ENCODE measurements at places on chromosomes 1 and 21.

DNA sequence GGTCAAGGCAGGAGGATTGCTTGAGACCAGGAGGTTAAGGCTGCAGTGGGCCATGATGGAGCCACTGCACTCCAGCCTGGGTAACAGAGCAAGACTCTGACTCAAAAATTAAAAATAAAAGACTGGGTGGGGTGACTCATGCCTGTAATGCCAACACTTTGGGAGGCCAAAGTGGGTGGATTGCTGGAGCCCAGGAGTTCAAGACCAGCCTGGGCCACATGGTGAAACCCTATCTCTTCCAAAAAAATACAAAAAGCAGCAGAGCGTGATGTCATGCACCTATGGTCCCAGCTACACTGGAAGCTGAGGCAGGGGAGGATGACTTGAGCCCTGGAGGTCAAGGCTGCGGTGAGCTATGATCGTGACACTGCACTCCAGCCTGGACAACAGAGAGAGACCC, 44.4 kb upstream of the COX20 start:
- no peak for DNase-seq

DNA sequence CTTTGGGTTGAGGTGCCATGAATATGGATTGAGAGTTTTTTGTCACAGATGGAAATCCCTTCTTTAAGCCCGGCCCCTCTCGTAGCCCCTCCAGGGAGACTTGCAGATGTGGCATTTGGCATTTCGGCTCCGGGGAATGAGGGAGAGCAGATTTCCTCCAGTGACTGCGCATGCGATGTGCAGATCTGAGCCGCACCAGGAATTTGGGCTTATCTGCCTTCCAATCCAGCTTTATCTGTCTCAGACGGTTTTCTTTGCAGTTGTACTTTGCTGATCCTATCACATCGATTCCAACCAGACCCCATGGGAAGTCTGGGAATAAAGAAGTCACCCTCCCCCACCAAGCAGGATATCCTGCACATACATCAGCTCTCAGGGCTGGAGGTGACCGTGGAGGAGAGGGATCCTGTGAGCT, 11.7 kb downstream of the KIF26B start:
- no peak for DNase-seq

- DNase-seq, result peak; percentile 72
Observed at GRCh38 chr1:228445843-228446650, 29.4 kb upstream of the TRIM17 start.

DNA sequence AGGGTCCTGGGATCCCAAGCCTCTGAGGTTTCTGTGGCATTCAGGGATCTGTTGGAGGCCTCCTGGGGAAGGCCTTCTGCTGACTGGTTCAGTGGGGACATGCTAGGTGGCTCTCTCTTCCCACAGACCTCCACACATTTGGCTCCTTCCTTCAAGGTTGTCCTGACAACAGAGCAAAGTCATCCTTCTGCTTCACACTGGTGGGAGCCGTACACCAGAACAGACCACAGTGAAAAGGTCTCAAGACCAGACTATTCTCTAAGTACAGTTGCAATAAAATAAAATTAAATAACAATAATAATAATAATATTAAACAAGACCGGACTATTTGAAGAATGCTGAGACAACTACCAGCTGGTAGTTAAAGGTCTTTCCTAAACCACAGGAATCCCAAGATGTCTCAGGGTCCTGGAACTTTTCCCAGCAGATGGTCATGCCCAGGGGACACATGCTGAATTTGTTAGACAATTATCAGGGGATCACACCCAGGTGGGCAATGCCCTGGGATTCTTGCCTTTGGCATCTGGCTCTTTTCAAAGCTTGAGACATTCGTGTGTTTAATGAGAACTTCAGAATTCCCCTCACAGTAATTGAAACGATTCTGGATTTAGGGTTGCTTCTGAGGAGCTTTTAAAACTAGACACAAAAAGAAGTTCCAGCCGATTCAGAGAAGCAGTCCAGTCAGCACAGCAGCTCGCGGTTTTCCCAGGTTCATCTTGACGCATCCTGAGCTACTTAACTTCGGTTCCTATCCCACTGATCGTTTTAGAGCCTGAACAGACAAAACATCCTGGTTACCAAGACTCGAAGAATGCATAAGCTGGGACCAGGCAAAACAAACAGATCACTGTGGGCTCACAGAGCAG, 22.9 kb downstream of the HTR1D start:
- DNase-seq, result no peak

DNA sequence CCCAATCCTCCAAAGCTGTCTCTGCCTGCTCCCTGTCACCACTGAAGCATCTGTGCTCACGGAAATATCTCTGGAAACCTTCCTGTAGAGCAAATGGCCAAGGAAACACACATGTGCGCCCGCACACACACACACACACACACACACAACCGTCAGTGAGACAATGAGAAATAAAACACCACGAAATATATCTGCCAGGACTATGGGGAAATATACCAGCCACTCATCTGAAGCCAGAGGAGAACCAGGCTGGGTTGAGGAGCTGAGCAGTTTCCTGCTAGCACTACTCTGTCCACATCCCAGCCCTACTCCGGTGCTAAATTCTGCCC, 25.1 kb upstream of the PLXNA2 start:
- no peak for DNase-seq

DNA sequence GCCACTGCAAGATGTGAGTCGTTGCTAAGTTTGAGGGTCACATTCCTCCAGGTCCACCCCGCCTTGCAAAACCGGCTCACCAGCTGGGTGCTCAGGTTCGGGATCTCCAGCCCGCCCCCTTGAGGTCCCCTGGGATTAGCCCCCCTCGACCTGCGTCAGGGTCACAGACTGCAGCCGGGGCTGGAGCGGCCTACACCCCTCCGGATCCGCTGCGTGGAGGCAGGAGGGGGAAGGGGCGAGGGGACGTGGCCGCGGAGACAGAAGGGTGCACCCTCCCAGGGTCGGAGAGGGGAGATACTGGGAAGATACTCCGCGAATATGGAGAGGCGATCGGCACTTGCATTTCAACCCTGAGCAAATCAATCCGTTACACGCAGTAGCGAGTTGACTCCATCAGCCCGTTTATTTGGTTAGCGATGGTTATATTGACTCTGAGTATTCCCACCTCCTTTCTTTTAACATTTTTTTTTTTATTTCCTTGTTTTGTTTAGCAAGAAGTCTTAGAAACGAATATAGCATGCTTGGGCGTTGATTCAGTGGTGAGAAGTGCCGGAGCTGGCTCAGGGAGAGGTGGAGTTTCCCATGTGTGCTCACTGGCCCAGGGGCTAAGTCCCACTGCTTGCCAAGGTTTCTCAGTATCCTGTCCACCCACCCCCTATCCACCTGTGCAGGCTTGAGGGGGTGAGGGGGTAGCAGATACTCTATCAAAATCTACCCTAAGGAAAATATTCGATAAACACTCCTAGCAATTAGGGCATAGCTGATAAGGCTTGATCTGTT, 997 bp downstream of the IFNAR2 start:
- peak; percentile 73 for DNase-seq

DNA sequence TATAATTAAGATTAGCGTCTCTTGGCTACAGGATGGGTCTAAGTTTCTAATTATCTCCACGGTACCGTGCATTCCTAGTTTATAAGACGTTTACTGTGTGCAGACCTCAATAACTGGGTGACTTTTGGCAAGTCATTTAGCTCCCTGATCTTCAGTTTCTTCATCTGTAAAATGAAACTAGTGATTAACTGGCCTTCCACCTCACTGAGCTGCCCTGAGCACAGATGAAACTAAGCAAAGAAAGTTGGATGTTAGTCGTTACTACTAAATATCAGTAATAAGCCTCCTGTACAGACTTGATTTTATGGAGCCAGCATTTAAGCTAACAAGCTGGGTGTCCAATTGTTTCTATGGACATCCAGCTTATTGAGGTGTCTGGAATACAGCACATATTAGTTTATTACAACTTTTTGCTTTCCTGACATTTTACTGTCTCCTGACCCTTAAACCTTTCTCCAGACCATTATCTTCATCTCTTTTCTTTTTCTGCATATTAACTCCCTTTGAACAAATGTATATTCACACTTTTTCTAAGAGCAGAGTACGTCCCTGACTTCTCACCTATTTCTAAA, 1.1 kb downstream of the CR2 start:
- no peak for DNase-seq

DNA sequence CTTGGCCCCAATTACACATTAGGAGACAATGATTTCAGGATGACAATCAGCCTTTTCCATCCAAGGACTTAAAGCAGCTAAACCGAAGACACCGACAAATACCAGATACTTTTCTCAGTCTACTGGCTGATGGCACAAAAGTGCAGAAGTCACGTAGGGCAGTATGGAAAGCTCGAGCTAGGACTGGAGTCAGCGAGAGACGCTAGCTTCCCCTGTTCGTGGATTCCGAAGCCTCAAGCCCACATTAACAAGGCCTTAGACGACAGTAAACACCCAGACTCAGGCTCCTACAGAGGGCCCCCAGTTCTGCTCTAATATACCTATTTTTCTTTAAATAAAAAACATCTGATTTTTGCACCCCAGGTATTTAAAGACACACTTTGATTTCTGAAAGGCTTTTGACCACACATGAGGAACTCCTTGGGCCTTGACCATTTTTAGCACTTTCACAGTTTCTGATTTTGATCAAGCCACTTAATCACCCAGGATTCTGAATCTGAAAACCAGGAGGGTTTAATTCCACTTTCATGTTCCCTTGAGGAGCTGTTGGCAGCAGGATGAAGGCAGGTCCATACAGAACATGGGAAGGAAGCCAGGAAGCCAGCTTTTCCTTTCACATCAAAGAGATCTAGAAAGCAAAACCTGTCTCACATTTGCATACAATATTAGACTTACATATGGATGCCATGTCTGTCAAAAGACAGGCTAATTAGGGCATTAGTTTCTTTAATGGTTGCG, 204.1 kb downstream of the GABPA start:
- DNase-seq, result no peak

DNA sequence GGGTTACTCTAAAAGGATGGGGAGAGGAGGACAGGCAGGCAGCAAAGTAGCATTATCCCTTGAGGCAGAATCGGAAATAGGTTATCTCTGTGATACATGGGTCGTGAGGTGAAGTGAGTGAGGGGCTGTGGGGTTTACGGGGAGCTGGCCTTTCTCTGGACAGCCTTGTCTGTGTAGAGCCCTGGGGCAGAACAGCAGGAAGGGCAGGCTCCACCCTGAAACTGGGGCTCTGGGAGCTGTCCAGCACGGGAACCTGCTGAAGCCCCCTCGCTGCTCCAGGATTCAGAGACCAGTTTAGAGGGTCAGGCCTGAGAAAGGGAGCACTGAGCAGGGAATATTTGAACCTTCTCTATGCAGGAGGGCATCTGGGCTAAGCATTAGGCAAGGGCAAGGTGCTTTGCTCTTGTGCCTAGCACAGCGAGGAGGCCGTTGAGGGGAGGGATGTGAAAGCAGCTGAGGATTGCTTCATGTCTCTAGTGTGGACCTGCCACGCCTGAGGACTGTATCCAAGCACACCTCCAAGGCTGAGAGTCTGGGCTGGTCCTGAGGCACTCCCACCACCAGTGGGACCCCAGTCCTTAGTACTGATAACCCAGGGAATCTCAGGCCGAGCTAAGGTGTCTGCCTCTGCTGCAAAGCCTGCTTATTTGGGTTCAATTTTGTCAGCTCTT, 55.8 kb downstream of the NAV1 start:
- DNase-seq, result peak; percentile 76

- DNase-seq, result no peak
Observed at GRCh38 chr1:7026169-7026568, 240.9 kb downstream of the CAMTA1 start.

DNA sequence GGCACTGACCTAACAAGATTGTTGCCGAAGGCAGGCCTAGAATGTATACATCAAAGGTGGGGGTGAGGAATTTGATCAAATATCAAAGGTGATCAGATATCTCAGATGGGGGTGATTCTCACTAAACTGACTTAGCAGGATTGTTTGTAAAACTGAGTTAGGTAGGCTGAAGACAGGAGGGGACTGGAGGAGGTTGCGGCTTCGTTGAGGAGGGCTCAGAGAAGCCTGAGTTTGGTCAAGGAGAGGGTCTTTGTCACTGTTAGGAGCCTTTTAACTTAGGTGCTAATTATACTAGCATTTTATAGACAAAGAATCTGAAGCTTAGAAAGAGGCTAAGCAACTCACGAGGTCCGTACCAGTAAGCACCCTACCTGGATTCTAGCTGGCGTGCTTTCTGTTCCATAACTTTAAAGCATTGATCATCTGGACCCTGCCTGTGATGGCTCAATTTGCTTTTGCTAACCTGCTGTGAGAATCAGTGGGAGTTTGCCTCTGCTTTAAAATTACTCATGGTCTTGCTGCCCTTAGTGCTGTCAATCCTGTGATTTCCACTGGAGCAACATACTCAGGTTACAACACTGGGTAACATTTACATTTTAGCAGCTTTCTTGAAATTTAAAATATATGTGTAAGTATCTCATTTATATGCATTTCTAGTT, 49.8 kb downstream of the ITSN1 start:
- no peak for DNase-seq

GRCh38 chr1:234398849-234399381, 25.7 kb downstream of the COA6 start:
- no peak for DNase-seq

- peak; percentile 85 for DNase-seq
Observed at GRCh38 chr1:31760471-31761470, 3.4 kb downstream of the ADGRB2 start.

- DNase-seq, result no peak
Observed at GRCh38 chr21:38631676-38632075, 133.4 kb upstream of the ERG start.

DNA sequence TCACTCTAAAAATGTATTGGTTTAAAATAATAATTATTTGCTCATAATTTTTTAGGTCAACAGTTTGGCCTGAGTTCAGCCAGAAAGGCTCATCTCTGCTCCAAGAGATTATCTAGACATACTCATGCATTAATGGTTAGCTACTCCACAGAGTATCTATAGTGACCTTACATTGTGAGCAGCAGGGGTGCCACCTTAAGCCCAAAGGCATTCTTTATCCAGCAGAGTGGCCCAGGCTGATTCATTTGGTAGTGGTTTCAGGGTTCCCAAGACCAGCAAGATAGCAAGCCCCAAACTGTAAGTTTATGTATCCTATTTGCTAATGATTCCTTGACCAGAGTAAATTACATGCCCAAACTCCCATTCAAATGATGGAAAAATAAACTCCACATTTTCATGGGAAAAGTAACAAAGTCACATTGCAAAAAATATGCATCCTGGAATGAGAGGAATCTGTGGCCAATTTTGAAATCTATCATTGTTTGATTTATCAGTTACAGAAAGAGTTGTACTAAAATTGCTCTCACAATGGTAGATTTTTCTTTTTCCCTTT, 182.6 kb upstream of the KCNK2 start:
- no peak for DNase-seq

DNA sequence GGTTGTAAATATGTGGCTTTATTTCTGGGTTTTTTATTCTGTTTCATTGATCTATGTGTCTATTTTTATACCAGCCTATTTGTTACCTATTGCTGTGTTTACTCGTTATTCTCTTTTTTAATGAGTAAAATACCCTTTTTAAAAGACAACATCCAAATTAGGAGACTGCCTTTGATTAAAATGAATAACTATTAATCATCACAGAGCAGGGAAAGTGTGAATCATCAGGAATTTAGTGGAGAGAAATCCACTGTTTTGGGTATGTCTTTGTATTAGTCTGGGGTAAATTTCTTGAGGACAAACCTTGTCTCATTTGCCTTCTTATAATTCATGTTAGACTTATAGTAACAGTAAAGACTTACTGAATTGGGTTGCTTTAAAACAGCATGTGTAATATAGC, 12.1 kb downstream of the DISC1 start:
- no peak for DNase-seq

Measured in H9 (cell line).